ENCODE measurements at places on chromosomes 12 and 14.

- no peak for DNase-seq
Observed at GRCh38 chr12:104662203-104662602, 205.5 kb downstream of the CHST11 start.

DNA sequence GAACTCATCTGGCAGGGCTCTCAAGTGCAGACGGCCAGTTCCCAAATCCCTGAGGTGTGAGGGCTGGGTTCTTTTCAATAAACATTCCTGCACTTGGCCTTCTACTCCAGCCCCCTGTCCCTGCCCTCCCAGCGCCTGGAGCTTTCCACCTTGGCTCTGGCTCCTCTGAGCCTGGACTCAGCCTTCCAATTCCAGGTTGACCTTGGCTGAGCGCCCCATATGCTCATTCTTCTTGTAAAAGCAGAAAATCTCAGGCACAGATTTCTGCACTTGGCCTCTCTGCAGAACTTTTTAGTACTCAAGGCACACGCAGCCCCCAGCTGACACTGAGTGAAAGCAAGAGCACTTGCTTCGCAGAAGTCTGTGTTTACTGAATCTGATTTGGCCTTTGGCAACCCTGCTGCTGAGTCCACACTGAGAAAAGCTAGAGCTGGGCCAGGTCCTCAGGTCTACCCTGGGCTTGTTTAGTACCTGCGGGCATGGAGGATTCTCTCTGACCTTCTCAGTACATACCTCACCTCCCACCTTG lies 222.7 kb downstream of the MSRB3 start:
- no peak for DNase-seq

- no peak for DNase-seq
Observed at GRCh38 chr14:35197015-35197414, 74.7 kb downstream of the PRORP start.

- DNase-seq = no peak
Observed at GRCh38 chr12:49941556-49942511, 8.7 kb upstream of the AQP2 start.

GRCh38 chr12:56719056-56719455 lies 6.0 kb downstream of the NACA start:
- no peak for DNase-seq

DNA sequence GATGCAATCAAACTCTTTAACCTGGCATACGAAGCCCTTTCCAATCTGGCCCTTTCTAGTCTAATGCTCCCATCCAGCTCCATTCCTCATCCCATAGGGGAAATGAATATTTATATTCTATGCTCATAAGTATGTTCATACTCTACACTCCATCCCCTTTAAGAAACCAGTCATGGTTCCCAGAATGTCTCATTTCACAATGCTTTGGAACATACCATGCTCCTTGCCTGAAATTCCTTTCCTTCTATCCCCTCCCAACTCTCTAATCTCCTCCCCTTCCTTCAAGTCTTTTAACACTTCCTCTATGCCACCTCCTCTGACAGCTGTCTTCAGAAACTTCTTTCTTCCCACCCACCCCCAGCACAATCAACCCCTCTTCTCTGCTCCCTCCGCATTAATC lies 207.0 kb upstream of the CAND1 start:
- no peak for DNase-seq

DNA sequence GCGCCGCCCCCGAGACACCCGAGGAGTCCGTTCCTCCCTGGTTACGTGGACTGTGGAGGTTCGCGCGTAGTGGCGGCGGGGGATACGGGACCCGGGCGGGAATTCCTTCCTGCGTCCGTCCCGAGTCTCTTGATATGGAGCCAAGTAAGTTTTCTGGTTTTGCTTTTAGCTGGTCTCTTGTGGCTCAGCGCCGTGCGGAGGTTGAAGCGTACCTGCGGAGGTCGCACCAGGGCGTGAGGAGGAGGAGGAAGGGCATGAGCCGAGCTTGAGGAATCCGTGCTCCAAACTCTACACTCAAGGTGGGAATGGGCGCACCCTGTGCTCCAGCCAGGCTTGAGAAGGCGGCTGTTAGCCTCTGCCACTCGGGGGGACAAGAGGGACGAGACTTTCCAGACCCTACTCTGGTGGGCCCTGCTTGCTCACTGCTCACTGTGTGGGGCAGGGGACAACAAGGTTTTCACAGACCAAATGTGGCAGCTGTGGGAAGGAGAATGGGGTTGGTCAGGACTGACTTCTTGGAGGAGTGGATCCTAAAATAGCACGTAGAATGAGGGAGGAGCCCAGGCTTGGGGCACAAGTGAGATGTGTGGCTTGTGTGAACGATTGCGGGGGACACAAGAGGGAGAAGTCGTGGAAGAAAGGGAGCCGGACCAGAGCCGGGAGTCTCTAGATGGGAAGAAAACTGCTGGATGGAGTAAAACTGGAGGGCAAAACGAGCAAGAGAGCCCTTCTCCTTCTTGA lies 577 bp downstream of the ATG101 start:
- DNase-seq = no peak

DNA sequence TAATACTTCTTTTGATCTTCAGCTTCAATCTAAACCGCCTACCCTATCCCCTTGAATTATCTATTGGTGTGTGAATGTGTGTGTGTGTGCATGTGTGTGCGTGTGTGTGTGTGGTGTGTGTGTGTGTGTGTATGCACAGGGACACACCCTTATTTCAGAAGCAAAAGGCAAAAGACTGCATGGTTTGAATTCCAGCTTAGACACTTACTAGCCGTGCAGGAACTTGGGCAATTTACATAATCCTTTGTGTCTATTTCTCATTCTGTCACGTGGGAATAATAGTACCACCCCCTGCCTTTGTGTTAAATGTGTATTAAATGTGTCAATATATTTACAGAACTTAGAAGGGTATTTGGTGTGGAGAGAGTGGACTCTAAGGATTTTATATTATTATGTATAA lies 251.7 kb downstream of the TMEM132C start:
- DNase-seq = no peak

- DNase-seq = peak; percentile 16
Observed at GRCh38 chr12:49626169-49626835, 2.9 kb downstream of the PRPF40B start.

DNA sequence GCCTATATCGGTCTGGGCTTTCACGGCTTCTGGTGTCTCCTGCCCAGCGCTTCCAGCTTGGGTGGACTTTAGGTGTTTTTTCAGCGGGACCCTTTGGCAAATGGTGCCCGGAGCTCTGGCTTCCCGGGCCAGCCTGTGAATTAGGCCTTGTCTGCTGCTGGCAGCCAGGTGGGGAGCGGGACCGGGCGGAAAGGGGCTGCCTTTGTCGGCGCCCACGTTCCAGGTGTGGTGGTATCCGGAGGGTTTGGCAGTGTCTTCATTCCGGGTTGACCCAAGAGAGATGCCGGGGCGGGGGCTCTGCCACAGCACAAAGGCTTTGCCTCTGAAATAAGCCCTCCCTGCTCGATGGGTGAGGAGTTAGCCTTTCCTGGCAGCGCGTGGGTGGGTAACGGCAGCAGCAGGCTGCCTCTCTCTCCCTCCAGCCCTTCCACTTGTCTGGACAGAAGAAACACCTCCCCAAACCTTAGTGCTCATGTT lies 9.5 kb downstream of the RFLNA start:
- no peak for DNase-seq

GRCh38 chr14:58078068-58078467 lies 73.9 kb downstream of the ARMH4 start:
- no peak for DNase-seq

GRCh38 chr12:129527506-129527905 lies 376.3 kb downstream of the TMEM132D start:
- DNase-seq = no peak

DNA sequence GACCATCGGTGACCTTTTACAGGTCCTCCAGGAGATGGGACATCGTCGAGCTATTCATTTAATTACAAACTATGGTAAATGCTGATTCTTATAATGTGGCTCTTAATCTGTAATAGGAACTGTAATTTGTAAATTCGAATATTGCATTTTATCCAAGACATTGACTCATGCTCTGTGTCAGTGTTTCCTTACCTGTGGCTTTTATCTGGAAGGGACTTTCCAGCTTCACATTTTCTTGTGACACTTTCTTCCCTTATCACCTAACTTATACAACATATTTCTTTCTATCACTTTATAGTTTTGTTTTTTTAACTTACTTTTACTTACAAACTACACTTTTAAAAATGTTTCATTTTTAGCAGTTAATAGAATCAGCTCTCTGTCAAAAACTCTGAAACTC lies 14.8 kb downstream of the IRAK3 start:
- DNase-seq = no peak

GRCh38 chr14:28745176-28745575 lies 21.4 kb upstream of the FOXG1 start:
- DNase-seq = no peak

GRCh38 chr14:21987937-21988336 lies 314.3 kb upstream of the OR4E1 start:
- DNase-seq = no peak

GRCh38 chr12:47821346-47821706 lies 1.6 kb upstream of the HDAC7 start:
- no peak for DNase-seq

DNA sequence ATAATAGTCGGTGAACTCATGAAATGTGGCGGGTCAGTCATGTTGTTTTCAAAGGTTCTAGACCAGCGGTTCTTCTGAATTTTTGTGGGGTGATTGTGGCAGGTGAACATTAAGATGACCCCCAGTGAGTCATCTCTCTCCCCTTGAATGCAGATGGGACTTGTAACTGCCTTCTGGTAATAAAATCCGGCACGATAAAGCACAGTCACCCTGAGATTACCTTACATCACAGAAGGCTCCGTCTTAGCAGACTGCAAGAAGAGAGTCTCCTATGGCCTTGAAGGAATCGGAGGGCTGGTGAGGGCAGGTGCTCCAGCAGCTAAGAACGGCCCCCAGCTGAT lies 189.6 kb downstream of the FOXN3 start:
- no peak for DNase-seq

DNA sequence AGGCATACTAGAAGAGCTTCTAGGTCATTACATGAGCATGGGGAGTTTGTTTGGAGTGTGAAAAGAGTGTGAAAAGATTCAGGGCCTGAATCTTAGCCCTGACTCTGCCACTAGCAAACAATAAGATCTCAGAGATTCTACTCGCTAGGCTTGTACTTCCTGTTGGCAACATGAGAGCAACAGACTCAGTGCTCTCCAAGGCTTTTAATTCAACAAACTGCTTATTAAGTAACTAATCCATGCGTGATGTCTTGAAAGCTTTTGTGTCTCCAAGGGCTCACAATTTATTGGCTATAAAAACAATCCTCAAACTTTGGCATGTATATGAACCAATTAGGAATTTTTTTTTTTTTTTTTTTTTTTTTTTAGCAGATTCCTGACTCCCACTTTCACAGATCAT lies 105.1 kb downstream of the STXBP6 start:
- DNase-seq = no peak

GRCh38 chr14:78933948-78934524 lies 763.9 kb downstream of the NRXN3 start:
- DNase-seq = no peak

- no peak for DNase-seq
Observed at GRCh38 chr14:101808020-101808641, 46.6 kb downstream of the PPP2R5C start.

- no peak for DNase-seq
Observed at GRCh38 chr12:22733756-22734155, 108.8 kb downstream of the ETNK1 start.

DNA sequence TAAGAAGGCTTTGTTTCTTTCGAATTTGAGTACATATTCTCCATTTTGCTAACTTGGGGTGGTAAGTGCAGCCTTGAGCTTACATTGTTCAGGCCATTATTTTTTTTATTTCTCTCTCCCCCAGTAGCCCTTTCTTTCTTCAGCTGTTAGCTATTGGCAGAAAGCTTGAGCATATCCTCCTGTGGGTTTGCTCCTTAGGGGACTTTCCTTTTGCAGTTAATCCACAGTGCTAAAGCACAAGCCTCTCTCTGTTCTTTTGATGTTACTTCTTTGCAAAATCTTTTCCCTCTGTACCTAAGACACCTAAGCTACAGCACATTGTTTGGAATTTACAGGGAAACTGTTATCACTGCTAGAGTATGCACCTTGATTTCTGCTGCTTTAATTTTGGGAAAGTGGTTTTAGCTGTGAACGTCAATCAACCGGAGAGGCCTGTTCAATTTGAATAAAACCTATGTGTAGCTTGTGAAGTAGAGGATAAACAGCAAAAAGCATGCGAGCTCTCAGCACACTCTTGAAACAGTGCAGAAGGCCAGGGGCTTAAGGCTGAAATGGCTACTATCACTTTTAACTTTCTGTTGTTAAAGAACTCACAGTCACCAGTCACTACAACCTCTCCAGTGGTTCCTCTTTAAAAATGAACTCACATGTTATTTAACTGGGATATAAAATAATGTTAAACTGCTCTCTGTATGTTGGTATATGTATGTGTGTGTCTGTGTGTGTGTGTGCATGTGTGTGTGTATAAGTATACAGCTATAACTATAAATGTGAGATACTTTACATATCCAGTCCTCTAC lies 139.2 kb downstream of the PDZRN4 start:
- no peak for DNase-seq

GRCh38 chr14:91883753-91884152 lies 16.4 kb upstream of the TC2N start:
- DNase-seq = no peak

DNA sequence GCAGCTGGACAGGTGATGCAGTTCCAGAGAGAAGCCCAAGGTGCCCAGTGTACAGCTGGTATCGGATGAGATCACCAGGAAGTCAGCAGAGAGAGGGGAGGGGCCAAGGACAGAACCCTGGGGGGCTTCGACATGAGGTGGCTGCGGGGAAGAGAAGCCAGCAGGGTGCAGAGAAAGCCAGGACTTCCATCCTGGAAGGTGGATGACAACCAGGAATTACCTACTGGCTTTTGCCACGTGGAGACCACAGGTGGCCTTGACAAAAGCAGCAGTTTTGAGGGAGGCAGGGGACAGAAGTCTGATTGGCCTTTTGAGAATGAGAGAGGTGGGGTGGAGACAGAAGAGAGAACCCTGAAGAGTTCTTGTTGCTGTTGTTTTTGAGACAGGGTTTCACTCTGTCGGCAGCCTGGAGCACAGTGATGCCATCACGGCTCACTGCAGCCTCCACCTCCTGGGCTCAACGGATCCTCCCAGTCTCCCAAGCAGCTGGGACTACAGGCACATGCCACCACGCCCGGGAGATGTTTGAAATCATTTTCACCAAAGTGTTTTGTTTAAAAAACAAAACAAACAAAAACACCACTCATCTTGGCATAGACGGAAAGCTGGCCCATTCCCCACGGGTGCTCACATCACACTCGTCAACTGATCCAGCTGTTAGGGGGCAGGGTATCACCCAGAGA lies 35.2 kb downstream of the CDC42BPB start:
- DNase-seq = no peak

- no peak for DNase-seq
Observed at GRCh38 chr14:60647081-60647836, 2.0 kb downstream of the SIX1 start.

GRCh38 chr12:92927055-92927435 lies 2.0 kb downstream of the EEA1 start:
- DNase-seq = peak; percentile 35

GRCh38 chr14:32332415-32333316 lies 3.6 kb downstream of the AKAP6 start:
- no peak for DNase-seq

- DNase-seq = no peak
Observed at GRCh38 chr12:70267550-70267949, 24.3 kb downstream of the CNOT2 start.

Data from stimulated activated CD8-positive, alpha-beta memory T cell treated with anti-CD3 and anti-CD28 coated beads, Interleukin-7, amount 100 ng/mL, for 4 hours (primary cell).